ENCODE measurements at places on chromosomes 1 and 21. TPM values are rescaled to one million over a fixed set of nuclear protein-coding genes. Genes with fewer than 3 reads are reported as not detected.
A peak's percentile ranks its signal among the peaks of the same experiment; 100 is the strongest.

- DNase-seq, result no peak
Observed at GRCh38 chr1:111895469-111895868, 94.0 kb downstream of the KCND3 start.

DNA sequence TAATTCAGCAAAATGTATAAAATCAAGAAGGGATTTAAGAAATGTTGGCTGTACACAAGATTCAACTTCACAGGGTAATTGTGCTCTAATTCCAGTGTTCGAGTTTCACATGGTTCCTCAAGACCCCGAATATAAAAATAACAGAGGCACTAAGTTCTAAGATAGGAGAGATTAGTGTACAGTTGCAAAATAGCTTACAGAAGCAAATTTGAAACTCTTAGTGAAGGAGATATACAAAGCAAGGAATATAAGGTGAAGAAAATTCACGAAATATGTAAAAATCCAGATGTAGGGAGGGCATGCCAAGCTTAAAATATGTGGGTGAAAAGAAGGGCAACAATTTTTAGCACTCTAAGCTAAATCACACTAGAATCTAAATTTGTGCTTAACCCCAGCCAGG lies 29.4 kb downstream of the TOR1AIP2 start:
- no peak for DNase-seq

- no peak for DNase-seq
Observed at GRCh38 chr21:44932408-44933181, 7.2 kb upstream of the SLX9 start.

GRCh38 chr1:170273291-170274130 lies 127.8 kb downstream of the NTMT2 start:
- no peak for DNase-seq

DNA sequence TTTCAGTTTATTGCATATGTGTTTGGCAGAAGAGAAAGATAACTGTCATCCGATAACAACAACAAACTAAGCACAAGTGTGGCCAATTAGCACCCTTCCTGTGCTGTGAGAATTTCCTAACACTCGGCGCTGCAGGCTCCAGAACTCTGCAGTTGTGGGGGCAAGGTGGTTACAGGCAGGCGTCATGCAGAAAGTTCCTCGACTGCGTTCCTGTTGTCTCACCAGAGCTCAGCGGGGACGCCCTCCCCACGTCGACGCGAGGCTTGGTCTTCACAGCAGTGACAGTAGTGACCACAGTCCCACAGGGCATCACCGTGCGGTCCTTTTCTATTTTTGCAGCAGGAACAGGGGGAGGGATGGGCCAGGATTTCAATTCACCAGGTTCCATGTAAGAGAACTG lies 27.6 kb upstream of the PRDM15 start:
- no peak for DNase-seq

DNA sequence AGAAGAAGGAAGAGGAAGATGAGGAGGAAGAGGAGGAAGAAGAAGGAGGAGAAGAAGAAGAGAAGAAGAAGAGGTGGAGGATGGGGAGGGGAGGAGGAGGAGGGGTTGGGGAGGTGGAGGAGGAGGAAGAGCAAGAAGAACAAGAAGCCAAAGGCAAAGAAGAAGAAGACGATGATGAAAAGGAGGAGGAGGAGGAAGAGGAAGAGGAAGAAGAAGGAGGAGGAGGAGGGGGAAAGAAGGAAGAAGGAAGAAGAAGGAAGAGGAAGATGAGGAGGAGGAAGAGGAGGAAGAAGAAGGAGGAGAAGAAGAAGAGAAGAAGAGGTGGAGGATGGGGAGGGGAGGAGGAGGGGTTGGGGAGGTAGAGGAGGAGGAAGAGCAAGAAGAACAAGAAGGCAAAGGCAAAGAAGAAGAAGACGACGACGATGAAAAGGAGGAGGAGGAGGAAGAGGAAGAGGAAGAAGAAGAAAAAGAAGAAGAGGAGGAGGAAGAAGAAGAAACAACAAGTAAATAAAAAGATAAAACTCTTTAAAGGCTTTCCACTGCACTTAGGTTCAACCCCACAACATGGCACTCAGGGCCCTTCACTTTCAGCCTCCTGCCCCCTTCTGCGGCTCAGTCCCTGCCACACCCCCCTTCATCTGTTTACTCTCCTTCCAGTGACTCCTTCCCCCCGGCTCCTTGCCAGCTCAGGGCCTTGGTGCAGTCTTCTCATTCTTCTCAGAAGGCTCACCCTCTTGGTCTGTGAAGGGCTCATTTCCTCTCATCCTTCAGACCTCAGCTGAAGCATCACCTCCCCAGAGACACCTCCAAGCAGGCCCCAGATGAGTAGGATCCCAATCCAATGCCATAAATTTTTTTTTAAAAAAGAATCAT lies 114.0 kb downstream of the KCNN3 start:
- peak; percentile 32 for DNase-seq

DNA sequence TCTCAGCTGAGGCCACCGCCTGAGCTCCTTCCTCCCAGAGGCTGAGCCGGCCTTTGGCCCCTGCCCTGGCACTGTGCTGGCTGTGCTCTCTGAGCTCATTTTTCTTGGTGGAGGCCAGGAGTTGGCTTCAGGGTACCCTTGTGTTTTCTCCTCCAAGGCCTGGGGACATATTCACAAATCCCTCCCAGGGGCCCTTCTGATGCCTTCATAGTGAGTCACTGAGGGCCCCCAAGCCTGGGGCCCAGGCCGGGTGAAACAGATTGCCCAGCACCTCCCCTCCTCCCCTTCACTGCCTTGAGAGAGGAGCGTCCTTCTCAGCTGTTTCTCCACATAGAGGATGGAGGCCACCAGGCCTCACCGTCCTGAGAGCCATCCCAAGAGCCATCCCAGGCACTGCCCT lies 105.8 kb downstream of the SIK1 start:
- DNase-seq, result peak; percentile 64

GRCh38 chr1:42081475-42081874 lies 71.7 kb upstream of the GUCA2B start:
- peak; percentile 17 for DNase-seq

GRCh38 chr1:217078078-217078690 lies 355.0 kb upstream of the ESRRG start:
- no peak for DNase-seq

DNA sequence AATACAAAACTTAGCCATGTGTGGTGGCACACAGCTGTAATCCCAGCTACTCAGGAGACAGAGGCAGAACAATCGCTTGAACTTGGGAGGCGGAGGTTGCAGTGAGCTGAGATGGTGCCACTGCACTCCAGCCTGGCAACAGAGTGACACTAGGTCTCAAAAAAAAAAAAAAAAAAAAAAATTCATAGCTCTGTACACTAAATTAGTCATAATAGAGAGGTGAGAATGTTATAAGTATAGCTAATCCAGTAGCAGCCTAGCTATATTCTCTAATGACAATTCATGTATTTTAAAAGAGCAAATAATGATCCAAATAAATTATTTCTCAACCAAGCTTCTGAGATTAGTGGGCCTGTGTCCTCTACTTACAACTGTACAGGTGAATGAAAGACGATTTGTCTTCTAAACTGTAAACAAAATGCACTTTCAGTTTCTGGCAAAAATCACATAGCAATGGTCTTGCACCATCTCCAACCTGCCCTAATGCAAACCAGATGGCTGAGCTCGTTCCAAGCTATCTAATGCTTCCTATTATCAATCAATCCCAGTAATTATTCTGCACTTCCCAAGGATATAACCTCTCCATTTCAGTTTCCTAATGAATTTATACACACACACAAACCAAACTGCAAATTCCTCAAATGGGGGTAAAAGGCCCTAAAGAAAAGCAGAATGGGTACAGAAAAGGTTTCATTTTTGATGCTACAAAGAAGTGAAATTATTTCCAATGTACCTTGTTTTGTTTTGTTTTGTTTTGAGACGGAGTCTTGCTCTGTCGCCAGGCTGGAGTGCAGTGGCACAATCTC lies 56.5 kb downstream of the GATAD2B start:
- DNase-seq, result peak; percentile 30

DNA sequence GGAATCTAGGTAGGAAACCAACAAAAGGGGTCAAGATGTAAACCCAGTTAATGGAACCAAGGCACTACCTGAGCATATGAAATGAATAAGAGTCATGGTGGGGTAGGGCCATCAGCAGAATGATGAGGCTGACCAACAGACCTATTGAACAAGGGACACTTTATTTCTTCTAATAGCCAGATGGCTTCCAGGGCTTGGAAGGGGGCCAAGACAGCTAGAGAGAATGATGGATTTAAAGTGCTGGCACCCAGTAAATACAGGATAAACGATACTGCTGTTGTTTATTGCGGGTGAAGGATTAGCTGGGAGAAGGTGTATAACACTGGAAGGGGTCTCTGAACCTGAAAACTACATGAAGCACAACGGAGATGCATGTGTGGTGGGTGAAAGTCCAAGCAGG lies 15.6 kb downstream of the DDAH1 start:
- DNase-seq, result no peak

DNA sequence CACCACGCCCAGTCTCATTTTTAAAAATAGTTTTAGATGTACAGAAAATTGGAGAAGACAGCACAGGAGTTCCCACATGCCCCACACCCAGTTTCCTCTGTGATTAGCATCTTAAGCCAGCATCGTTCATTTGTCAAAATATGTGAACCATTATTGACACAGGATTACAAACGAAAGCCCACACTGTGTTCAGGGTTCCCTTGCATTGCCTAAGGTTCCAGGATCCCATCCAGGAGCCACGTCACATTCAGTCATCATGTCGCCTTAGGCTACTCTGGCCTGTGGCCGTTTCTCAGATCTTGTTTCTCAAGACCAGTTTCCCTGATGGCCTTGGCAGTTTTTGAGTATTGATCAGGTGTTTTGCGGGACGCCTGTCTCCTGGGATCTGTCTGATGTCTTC lies 34.7 kb upstream of the TNFRSF1B start:
- peak; percentile 96 for DNase-seq

DNA sequence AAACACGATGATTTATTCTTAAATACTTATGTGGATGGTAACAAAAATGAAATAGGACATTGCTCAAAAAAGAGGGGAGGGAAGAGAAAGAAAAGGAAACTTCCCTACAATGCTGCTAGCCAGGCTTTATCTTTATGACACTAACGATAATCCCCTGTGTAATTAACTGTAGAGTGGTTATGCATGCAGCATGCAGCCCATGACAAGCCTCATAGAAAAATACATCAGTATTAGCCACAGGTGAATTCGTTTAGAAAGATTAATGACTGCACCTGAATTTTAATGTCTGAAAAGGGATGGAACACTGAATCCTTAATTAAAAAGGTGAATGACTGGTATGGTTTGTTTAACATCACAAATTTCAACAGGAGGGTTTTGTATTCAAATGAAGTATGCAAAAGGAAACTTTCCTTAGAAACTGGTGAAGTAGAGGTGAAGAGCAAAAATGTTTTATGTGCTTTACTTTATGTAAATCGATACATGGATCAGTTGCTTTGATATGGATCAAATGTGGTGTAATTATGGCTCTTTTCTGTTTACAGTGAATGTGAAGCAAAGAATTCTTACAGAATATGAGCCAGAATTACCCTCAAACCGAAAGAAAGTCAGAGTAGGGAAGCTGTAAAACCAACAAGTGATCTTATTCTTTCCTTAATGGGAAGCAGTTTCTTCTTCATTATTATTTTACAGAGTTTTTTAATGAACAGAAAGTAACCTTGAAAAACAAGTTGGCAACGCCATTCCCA lies 569.6 kb upstream of the ADGRL2 start:
- no peak for DNase-seq

GRCh38 chr1:156767879-156768604 lies 707 bp downstream of the PRCC start:
- peak; percentile 34 for DNase-seq

DNA sequence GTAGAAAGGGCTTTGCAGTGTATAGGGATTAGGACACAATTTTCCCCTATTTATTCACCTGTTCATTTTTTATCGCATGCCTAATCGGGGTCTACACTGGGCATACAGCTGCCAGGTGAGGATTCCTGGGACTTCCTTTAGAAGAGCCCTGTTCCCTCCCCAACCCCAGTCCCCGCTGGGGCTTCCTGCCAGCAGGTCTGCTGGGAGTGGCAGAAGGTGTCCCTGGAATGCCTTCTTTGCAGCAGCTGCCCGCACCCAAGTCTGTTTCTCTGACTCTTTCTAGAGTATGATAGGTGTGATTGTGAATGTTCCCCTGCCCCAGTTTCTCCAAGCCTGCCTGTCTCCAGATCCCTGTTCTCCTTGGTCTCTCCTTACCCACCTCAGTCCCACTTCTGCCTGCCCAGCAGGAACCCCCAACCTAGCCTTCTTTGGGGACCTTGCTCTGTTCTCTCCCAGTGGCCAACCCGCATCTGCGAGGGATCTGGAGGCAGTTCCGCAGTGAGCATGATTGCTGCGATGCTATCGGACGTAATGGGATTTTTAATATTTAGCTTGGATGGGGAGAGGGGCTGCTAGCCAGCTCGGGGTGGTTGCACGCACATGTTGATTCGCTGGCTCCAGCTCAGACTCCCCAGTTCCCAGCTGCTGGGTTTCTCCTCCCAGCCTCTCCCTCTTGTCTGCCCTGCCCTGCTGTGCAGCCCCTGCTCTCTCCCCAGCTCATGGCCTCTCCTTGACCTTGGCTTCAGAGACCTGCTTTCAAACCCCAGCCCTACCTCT lies 79.8 kb downstream of the EPHB2 start:
- DNase-seq, result no peak

DNA sequence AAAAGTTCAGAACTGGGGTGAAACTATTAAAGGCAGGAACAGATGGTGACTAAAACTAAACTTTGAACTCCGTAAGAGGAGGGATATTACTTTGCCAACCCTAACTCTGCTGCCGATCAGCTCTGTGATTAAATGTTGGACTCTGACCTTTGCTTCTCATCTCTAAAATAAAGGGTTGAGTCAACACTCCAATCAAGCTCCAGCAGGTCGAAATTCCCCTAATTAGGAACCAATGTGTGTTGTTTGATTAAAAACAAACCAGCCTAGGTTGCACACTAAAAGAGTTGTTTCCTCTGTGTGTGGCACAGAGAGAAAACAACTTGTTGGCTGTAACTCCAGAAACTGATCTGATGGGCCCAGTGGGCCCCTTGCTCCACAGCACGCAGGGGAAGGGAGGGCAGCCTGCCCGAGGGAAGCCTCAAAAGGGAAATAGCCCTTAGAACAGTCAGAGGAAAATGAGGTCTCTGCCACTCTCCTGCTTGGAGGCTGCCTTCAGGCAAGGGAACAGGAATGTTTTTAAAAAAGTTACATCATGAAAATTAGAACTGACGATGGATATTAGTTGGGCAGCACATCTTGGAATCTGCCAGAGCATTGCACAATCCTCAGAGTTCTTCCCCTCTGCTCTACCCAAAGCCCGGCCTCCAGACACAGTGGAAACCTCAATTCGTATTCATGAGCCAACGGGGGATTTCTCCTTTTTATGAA lies 69.3 kb downstream of the KCTD3 start:
- peak; percentile 58 for DNase-seq

DNA sequence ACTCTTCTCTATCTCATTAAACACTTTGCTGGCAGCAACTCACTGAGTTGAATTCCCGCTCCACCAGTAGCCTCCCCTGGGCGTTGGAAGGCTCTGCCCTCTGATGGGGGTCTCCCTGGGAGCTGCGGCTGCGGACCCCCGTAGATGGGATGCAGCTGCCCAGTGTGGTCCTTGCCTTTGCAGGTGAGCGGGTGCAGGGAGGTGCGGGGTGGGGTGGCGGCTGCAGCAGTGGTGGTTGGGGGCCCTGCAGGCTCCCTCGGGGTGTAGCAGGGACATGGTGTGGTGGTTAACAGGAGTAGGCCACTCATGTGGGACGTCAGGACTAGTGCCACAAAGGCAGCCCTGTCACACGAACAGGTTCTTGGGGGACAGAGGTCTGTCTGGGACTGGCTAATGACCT lies 42.0 kb downstream of the GALNT2 start:
- DNase-seq, result no peak

- DNase-seq, result peak; percentile 71
Observed at GRCh38 chr1:221759436-221759835, 17.5 kb upstream of the DUSP10 start.

Gene FNDC10
- 1.1 TPM for total RNA-seq

Gene CEPT1
- 49.1 TPM for total RNA-seq

Gene CYP2J2
- 3.2 TPM for total RNA-seq

Gene RAP1A
- total RNA-seq, result 68.7 TPM

Gene CHI3L2
- 0.15 TPM for total RNA-seq

Gene ESRRG
- not detected for total RNA-seq
